ENCODE measurements at places on chromosomes 7 and 10. TPM values are rescaled to one million over a fixed set of nuclear protein-coding genes. Genes with fewer than 3 reads are reported as not detected.

- DNase-seq: no peak
- no peaks in the 10 kb centered on the region for H3K36me3 ChIP-seq
- no peak overlapping the region for H3K4me3 ChIP-seq
- no peaks in the 10 kb centered on the region for H3K4me1 ChIP-seq
- no peaks in the 10 kb centered on the region for H3K27me3 ChIP-seq
- H3K27ac ChIP-seq: no peak overlapping the region
Observed at GRCh38 chr10:88071879-88072278, 208.5 kb downstream of the PTEN start.

GRCh38 chr7:52955522-52955921 is 79.9 kb upstream of the POM121L12 start:
- no peak overlapping the region for H3K4me3 ChIP-seq
- DNase-seq: no peak
- H3K27me3 ChIP-seq: no peaks in the 10 kb centered on the region

MYL7 gene
- not detected for total RNA-seq

DNA sequence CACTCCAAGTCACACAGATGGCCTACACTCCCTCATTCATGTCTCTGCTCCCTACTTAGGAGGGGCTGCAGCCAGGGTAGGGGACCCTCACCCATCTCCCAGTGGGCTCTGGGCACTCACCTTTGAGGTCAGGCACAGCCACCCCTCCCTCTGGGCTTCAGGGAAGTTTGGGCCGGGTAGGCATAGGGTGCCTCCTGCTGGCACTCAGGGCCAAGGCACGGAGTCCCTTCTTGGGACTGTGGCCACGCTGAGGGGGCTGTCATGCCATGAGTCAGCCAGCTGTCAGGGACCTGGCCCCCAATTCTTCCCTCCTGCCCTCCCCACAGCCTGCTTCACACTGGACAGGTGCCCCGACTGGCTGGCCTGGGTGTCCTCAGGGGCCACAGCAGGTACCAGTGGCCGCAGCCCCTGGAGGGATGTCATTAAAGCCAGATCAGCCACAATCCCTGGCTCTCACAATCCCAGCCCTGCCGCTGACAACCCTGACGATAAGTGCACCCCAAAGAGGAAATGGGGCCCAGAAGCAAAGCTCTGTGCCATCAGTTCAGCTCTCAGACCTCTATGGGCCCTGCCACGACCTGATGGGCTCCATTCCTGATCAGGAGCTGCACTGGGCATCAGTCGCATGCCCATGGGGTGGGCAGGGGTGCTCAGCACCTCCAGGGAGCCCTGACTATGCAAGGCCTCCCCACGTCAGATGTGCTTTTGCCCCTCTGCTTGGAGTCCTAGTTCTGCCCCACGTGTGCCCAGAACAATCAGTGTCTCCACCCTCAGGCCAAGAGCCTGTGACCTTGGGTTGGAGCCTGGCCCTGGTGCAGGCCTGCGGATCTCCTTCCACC is 34.1 kb upstream of the RET start:
- DNase-seq: no peak
- no peak overlapping the region for H3K4me3 ChIP-seq
- H3K36me3 ChIP-seq: no peaks in the 10 kb centered on the region
- H3K27me3 ChIP-seq: no peaks in the 10 kb centered on the region
- no peaks in the 10 kb centered on the region for H3K4me1 ChIP-seq

LRRN3 gene
- total RNA-seq: 0.80 TPM

DNA sequence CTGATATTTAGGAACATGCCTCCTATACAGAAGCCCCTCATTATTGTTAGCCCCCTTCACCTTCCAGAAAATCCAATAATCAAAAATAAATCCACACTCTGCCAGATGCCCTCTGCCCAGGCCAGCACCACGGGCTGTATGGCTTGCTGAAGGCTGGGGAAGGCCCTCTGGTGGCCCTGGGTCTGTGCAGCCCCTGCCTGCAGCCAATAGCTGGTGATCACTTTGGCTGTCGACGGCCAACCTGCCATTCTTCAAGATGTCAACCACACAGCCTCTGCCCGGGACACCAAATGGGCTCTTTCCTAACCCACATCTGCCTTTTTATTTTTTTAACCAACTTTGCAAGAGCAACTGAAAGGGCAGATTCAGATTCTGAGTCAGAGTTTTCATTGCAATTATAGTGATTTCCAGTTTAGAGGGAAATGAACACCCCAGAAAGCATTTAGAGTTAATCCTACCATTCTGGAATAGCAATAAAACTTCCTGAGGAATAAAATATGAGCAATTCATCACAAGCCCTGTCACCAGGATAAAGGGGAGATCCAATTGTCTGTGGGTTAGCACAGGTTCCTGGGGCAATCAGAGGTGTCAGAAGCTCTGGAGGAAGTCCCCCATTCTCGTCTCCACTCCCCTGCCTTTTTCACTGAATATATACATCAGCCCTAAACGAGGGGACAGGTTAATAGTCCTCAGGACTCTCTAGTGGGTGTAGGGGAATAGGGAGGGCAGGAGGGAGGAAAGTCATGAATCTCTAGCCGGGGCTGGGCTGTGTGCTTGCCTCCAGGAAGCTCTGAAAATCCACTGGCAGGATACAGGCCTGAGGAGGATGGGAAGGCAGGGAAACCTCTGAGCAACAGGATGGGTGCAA is 211.3 kb downstream of the GRID1 start:
- H3K27me3 ChIP-seq: no peaks in the 10 kb centered on the region
- H3K4me3 ChIP-seq: no peak overlapping the region
- DNase-seq: no peak
- no peak overlapping the region for H3K27ac ChIP-seq

- DNase-seq: no peak
- no peak overlapping the region for H3K27ac ChIP-seq
- H3K4me1 ChIP-seq: no peaks in the 10 kb centered on the region
- no peak overlapping the region for H3K4me3 ChIP-seq
Observed at GRCh38 chr7:129591868-129592267, 19.7 kb upstream of the NRF1 start.

DNA sequence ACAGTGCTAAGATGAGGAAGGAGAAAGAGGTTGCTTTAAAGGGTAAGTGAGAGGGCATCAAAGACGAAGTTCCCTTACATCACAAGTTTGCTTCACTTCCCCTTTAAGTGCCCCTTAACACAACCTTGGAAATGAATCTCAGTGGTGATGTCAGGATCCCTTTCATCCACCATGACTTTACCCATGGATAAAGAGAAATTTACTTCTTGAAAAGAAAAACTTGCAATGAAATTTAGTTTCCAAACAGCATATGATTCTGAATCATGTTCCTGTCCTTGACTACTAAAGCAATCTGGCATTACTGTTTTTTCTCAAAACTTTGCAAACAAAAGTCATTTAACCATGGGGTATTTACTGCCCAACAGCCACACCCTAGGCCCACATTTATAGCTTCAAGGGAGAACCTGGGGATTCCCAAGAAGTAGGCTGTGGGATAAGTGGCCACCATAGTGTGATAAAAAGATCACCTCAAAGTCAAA is 135.9 kb downstream of the ITGB8 start:
- H3K27ac ChIP-seq: no peak overlapping the region
- no peaks in the 10 kb centered on the region for H3K27me3 ChIP-seq
- H3K4me1 ChIP-seq: no peaks in the 10 kb centered on the region

DNA sequence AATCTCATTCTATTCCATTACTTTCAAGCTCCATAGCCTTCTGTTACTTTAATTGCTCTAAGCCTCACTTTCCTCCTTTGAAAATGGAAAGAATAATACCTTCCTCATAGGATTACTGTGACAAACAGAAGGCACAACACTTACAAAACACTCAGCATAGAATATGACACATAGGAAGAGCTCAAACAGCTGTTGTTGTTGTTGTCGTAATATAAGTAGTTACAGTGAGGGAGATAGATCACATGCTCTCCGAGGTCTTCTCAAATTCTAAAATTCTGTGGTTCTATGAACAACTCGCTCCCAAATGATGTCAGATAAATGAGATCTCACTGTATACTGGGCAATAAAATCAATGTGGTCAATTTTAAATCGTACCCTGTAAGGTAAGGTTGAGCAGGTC is 1049.3 kb upstream of the C7orf33 start:
- no peak overlapping the region for H3K4me3 ChIP-seq
- H3K36me3 ChIP-seq: no peaks in the 10 kb centered on the region
- no peaks in the 10 kb centered on the region for H3K27me3 ChIP-seq
- DNase-seq: no peak
- H3K27ac ChIP-seq: no peak overlapping the region

DNA sequence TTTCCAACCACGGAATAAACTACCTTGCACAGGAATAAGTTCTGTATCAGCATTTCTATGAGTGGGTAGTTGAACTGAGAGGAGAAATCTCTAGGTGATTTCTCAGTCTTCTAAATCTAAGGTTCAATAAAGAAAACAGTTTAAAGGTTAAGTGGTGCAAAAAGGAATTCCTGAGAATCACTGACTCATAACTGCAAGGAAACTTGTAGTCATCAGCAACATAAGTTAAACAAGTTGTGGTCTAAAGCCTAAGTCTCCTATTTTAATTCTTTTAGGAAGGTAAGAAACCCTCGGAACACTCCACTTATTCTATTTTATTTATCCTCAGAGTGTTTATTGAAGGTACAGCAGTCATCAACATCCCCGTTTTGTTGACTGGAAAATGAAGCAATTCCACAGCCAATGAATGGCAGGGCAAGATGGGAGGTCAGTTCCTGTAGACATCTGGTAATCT is 92.4 kb upstream of the PIK3CG start:
- DNase-seq: no peak
- H3K27ac ChIP-seq: no peak overlapping the region
- H3K4me1 ChIP-seq: peaks cover 32% of the 10 kb centered on the region
- no peak overlapping the region for H3K4me3 ChIP-seq
- no peaks in the 10 kb centered on the region for H3K27me3 ChIP-seq
- no peaks in the 10 kb centered on the region for H3K36me3 ChIP-seq

GRCh38 chr7:15488401-15488800 is 73.4 kb downstream of the AGMO start:
- H3K4me3 ChIP-seq: no peak overlapping the region
- peaks cover 11% of the 10 kb centered on the region for H3K4me1 ChIP-seq
- no peaks in the 10 kb centered on the region for H3K27me3 ChIP-seq
- no peak for DNase-seq

DNA sequence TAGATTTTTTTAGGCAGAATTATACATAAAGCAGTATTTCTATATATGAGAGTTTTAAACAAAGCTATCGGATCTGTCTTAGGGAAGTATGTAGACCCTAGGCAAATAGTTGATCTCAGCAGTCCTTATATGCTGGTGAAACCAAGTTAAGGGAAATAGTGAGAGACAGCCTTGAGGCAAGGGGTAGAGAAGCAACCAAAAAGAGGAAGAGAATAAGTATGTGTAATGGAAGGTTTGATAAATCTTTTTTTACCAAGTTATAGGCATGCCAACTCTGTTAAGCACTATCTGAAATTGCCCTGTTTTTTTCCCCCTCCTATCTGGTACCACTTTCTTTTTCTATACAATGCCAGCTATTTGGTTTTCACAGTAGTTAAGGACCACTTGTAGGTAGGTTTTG is 19.9 kb downstream of the SPAG6 start:
- no peaks in the 10 kb centered on the region for H3K4me1 ChIP-seq
- H3K27me3 ChIP-seq: no peaks in the 10 kb centered on the region
- no peaks in the 10 kb centered on the region for H3K36me3 ChIP-seq
- H3K27ac ChIP-seq: no peak overlapping the region
- DNase-seq: no peak

TBX20 gene
- not detected for total RNA-seq

TMUB1 gene
- 61.8 TPM for total RNA-seq

ACADSB gene
- total RNA-seq: 19.1 TPM

- peaks cover 77% of the 10 kb centered on the region for H3K4me1 ChIP-seq
- no peaks in the 10 kb centered on the region for H3K36me3 ChIP-seq
- no peak for DNase-seq
- peak overlapping the region; percentile 33 for H3K4me3 ChIP-seq
- H3K27ac ChIP-seq: peak overlapping the region; percentile 96
Observed at GRCh38 chr10:132420981-132421846, 24.2 kb downstream of the PWWP2B start.

ENTPD1 gene
- total RNA-seq: 27.3 TPM

CREB5 gene
- total RNA-seq: 6.6 TPM

DNA sequence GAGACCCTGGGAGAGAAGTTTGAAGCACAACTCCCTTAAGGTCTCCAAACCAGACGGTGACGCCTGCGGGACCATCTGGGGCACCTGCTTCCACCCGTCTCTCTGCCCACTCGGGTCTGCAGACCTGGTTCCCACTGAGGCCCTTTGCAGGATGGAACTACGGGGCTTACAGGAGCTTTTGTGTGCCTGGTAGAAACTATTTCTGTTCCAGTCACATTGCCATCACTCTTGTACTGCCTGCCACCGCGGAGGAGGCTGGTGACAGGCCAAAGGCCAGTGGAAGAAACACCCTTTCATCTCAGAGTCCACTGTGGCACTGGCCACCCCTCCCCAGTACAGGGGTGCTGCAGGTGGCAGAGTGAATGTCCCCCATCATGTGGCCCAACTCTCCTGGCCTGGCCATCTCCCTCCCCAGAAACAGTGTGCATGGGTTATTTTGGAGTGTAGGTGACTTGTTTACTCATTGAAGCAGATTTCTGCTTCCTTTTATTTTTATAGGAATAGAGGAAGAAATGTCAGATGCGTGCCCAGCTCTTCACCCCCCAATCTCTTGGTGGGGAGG is 10.8 kb downstream of the SERPINE1 start:
- no peaks in the 10 kb centered on the region for H3K27me3 ChIP-seq
- H3K4me1 ChIP-seq: peaks cover 14% of the 10 kb centered on the region
- H3K27ac ChIP-seq: peak overlapping the region; percentile 42

- no peak overlapping the region for H3K27ac ChIP-seq
- no peaks in the 10 kb centered on the region for H3K27me3 ChIP-seq
- no peaks in the 10 kb centered on the region for H3K36me3 ChIP-seq
- H3K4me3 ChIP-seq: no peak overlapping the region
Observed at GRCh38 chr10:90245623-90246022, 544.2 kb downstream of the KIF20B start.

GRCh38 chr7:30028216-30028748 is at the start of gene PLEKHA8:
Gene PLEKHA8 (plus strand): TSS chr7:30028412. CDS start chr7:30028763, 351 bp downstream.
- peaks cover 48% of the 10 kb centered on the region for H3K4me1 ChIP-seq
- H3K27me3 ChIP-seq: no peaks in the 10 kb centered on the region
- no peaks in the 10 kb centered on the region for H3K36me3 ChIP-seq
- DNase-seq: peak; percentile 94
- peak within 1 kb of the TSS; percentile 94 for H3K27ac ChIP-seq

TM9SF3 gene
- 90.1 TPM for total RNA-seq

GRCh38 chr7:2814946-2815874 is 28.9 kb downstream of the GNA12 start:
- no peaks in the 10 kb centered on the region for H3K36me3 ChIP-seq
- H3K27ac ChIP-seq: no peak overlapping the region
- H3K27me3 ChIP-seq: no peaks in the 10 kb centered on the region

STEAP1B gene
- 2.2 TPM for total RNA-seq

DNA sequence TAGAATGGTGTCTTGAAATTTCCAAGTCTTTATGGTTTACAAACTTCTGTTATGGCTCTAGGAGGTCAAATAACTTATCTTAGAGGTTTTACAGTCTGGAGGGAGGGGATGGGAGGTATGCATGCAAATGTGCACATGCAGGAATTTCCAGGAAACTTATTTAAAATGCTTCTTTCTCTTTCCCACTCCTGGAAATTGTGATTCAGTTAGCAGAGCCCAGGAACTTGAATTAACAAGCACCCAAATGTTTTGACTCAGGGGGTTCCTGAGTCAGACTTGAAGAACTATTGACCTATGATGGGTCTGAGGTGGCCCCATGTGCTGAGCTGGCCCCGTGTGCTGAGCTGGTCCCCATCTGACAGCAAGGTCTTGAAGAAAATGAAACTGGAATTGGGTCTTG is 669.4 kb downstream of the INHBA start:
- no peaks in the 10 kb centered on the region for H3K4me1 ChIP-seq
- H3K27me3 ChIP-seq: no peaks in the 10 kb centered on the region
- no peak overlapping the region for H3K4me3 ChIP-seq
- no peak overlapping the region for H3K27ac ChIP-seq
- DNase-seq: peak; percentile 17
- no peaks in the 10 kb centered on the region for H3K36me3 ChIP-seq

Measured in esophagus muscularis mucosa (tissue), 4 donors.